Activated CD4-positive, alpha-beta T cell treated with anti-CD3 and anti-CD28 coated beads, Interleukin-2, amount 10 ng/mL, durations not matched to agents 7 days and 5 days (primary cell): ENCODE measurements at places on chromosomes 16 and 17.

DNA sequence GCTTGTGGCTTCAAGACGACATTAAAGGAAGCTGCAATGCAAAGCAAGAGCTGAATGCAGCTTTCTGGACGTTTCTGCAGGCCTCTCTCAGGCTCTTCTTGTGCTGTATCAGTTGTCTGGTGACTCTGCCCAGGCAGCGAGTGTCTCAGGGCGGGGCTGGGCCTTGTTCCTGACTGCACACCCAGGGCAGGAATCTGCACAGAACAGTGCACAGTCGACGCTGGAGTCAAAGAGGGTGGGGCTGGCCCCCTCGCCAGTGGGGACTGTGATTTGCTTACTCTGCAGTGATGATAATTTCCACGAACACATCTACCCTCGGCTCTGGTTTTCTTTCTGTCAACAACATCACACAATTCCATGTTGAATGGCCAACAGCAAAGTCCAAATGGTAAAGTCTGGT is 60.7 kb downstream of the IRF8 start:
- DNase-seq = no peak

- no peak for DNase-seq
Measured at GRCh38 chr16:86882586-86883280, 304.4 kb downstream of the FOXL1 start.

GRCh38 chr16:30663820-30664219 is 5.6 kb downstream of the FBRS start:
- DNase-seq = no peak

- no peak for DNase-seq
Measured at GRCh38 chr16:75372236-75372856, 61.0 kb downstream of the CFDP1 start.

GRCh38 chr16:68800257-68800875 is 43.0 kb upstream of the TANGO6 start:
- peak; percentile 67 for DNase-seq

DNA sequence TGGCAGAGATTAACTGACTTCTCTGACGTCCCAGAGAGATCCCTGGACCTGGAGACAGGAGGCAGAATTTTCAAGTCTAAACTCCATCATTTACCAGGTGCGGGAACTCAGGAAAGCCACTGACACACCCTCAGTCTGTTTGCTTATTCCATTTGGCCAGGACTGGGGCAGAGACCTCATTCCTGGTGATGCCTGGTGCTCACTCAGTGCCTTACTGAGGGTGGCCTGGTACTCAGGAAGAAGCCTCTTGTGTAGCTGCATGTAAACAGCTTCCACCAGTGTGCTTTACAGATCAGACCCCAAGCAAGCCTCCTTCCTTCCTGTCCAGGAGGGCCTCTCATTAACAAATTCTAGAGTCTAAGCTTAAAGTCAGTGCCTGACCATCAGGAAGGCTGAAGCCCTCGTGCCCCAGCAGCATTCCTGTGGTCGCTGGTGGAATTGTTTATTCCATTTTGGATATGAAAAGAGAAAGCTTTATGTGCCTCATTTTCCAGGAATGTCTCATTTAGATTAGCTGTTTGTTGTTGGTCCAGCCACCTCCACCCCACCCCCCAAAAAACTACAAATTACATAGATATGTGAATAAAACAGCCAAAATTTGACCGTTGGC is 236.1 kb upstream of the CDH5 start:
- no peak for DNase-seq

DNA sequence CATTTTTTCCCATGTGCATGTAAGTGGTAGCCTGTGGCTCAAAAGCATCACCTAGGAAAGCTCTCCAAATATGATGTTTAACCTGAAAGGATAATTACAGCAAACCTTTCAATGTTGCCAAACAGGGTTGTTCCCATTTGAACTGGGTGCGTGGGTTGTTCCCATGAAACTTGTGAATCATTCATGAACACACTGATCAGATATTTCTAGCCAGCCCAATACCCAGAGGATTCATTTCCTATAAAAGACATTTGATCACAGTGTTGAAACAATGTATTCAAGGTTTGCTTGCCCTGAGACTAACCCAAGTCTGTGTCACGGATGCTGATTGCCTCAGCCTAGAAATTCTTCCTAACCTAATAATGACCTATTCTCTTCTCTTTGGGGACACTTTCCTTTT is 12.9 kb downstream of the KRT39 start:
- no peak for DNase-seq

- peak; percentile 4 for DNase-seq
Measured at GRCh38 chr17:260031-260791, 78.8 kb upstream of the DOC2B start.

GRCh38 chr17:4616476-4616875 is 25.0 kb downstream of the ALOX15 start:
- DNase-seq = no peak

- no peak for DNase-seq
Measured at GRCh38 chr16:78882751-78883150, 717.8 kb downstream of the MAF start.

- DNase-seq = no peak
Measured at GRCh38 chr16:67183-67791, 5.1 kb downstream of the RHBDF1 start.

DNA sequence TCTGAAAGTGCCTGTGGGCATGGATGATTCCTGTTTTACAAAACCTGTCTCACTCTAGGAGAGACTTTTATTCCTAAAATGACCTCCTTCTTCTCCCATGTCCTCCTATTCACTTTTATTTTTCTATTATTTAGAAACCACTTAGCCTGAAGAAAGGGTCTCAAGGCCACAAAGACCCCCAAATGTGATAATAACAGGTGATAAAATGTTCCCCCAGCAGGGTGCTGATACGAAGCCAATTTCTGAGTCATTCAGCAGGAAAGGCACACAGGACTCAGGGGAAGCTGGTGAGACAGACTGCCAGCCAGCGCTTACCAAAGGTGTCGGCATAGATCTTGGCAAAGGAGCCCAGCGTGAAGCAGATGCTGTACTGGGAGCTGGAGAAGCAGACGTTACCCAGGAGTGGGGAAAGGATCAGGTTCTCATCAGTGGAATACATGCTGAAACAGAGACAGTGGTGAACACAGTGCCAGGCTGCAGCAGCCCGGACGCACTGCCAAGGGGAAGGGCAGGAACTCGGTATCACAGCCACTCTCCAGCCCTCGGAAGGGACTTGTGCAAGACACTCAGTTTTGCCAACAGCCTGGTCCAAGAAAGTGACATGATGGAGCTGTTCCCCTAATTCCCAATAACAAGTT is 24.6 kb downstream of the HIGD1B start:
- no peak for DNase-seq
